ENCODE measurements at places on chromosomes 2 and 18.

DNA sequence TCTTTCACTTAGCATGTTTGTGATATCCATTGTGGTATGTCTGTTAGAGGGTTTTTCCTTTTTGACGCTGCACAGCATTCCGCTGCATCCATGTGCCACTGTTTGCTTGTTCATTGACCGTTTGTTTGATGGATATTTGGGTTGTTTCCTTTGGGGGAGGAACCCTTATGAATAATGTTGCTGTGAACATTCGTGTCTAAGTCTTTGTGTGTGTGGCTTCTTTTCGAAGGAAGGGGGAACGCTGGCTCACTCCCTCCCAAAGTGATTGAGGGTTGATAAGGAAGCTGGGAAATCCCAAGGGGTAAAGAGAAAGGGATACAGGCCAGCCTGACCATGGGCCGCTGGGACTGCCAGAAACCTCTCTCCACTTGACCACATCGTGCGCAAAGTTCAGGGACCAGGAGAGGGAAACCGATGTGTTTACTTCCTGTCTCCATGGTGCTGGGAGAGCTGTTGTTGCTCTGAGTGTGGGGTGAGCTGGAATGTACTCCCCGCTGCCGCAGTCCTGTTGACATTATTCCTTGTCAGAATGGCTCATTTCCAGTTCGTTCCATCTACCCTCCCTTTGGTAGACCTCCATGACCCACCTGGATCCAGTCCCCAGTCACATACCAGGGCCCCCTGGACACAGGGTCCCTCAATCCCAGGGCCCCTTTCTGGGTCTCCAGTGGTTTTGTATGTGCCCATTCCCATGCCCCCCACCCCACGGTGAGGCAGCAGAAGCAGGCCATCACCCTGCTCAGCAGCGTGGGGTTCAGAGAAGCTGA, 39.6 kb downstream of the HS1BP3 start:
- DNase-seq = peak; percentile 32

- DNase-seq = no peak
Measured at GRCh38 chr2:207558079-207558491, 28.3 kb downstream of the CREB1 start.

- DNase-seq = no peak
Measured at GRCh38 chr18:74514860-74515495, 18.8 kb downstream of the CNDP2 start.

- no peak for DNase-seq
Measured at GRCh38 chr2:221410487-221410886, 161.6 kb downstream of the EPHA4 start.

DNA sequence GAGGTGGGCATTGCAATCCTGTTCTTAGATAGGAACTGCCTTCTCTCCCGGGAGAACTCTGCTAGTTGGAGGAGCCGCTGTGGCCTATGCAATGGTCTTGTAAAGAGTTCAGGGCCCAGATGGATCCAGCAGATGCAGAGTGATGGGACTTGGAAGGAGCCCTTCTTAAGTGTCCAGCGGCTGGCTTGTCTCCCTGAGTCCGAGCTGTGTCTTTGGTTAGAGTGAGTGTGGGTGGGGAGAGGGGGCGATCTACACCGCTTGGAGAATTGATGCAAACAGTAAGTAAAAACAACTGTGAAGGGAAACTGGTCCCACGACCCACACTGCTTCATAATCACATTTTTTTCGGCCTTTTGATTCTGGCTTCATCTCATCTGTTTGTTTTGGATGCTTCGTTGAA, 89.8 kb upstream of the CYRIA start:
- no peak for DNase-seq

GRCh38 chr2:220654322-220654721, 917.8 kb downstream of the EPHA4 start:
- no peak for DNase-seq

- no peak for DNase-seq
Measured at GRCh38 chr2:71927757-71928715, 219.6 kb downstream of the CYP26B1 start.

DNA sequence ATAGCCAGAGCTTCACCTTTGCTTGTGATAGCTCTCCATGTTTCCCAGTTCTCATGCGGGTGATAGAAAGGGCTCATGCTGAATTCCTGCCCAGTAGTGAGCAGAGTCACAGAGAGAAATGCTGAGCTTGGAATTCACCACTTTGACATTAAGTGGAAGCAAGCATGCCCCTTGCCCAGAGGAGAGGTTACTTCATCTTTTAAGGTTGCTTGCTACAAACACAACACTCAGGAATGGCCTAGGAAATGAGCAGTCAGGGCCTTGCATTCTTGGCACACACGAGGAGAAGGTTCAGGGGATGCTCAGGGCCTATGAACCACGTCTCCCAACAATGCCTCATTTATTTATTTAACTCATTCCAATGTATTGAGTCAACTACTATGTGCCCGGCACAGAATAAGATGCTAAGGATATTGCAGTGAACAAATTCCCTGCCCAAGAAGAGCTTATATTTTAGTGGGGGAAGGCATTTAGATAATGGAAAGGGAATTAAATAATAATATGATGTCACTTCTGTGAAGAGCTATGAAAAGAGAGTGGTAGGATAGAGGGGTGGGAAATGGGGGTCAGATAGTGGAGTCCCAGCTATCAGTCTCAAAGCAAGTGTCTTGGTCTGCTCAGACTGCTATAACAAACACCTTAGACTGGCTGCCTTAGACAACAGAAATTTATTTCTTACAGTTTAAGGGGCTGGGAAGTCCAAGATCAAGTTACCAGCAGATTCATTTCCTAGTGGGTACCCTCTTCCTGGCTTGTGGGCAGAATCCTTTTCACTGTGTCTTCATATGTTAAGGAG, 42.1 kb downstream of the DDX18 start:
- no peak for DNase-seq

GRCh38 chr2:95297639-95298395, 670 bp downstream of the KCNIP3 start:
- DNase-seq = no peak

GRCh38 chr2:144875290-144875969, 355.5 kb upstream of the ZEB2 start:
- DNase-seq = no peak

GRCh38 chr2:158184556-158185343, 83.1 kb downstream of the UPP2 start:
- DNase-seq = no peak

DNA sequence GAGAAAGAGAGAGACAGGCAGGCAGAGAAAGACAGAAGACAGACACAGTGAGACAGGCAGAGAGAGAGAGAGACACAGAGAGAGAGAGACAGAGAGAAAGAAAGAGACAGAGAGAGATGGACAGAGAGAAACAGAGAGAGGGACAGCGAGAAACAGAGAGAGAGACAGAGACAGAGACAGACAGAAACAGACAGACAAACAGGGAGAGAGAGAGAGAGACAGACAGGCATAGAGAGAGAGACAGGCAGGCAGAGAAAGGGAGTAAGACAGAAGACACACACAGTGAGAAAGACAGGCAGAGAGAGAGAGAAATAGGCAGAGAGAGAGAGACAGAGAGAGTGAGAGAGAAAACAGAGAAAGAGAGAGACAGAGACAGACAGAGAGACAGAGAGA, 105.3 kb upstream of the ANKRD30BL start:
- DNase-seq = no peak

- peak; percentile 43 for DNase-seq
Measured at GRCh38 chr18:13452388-13452811, 233.8 kb downstream of the LDLRAD4 start.

GRCh38 chr2:41709702-41710599, 337.9 kb upstream of the PKDCC start:
- DNase-seq = no peak

- DNase-seq = no peak
Measured at GRCh38 chr18:25019086-25019860, 332.7 kb downstream of the ZNF521 start.

GRCh38 chr2:5530011-5530696, 162.0 kb upstream of the SOX11 start:
- DNase-seq = no peak

- no peak for DNase-seq
Measured at GRCh38 chr18:22367303-22367702, 50.4 kb downstream of the CTAGE1 start.

DNA sequence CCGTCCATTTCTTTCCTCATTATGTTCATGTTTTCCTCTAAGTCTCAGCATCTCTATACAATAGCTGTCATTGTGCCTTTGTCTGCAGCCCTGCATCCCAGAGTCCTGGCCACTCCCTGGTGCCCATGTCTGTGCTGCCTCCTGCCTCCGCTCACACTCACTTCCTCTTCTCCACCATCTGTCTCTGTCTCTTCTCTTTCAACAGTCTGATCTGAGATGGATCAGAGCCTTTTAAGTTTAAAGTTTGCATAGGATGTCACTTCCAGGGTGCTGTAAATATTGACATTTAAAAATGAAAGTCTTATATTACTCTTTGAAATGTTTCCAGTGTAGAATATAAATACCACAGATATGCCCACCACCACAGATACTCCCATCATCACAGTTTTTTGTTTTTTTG, 42.7 kb downstream of the UBE2F start:
- DNase-seq = no peak

DNA sequence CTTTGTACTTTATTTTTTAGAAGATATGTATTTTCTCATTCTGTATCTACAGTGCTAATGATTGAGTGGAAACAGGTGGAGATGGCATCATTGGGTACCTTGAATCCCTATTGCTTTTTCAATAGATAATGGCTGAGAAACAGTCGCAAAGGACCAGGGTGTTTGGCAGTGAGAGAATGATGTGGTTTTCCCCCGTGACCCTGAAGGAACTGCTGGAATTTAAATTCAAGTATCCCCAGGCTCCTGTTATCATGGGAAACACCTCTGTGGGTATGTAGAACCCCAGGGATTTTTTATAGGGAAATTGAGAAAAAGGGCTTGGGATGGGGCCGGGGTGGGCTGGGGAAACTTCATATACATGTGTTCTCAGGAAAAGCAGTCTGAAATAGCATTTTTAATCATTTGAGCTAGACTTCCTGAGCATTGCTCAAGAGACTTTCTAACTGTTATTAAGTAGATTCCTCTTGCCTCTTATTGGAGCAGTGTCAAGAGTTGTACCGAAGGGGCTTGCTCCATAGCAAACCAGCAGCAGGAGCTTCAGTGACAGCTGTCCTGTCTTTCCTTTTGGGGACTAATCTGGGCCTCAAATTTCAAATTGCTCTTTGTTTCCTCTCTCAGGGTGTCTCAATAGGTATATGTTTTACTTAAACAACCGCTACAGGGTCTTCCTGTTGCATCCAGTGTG, 18.9 kb downstream of the AOX1 start:
- DNase-seq = no peak

- DNase-seq = no peak
Measured at GRCh38 chr2:11710210-11710609, 36.2 kb upstream of the LPIN1 start.

DNA sequence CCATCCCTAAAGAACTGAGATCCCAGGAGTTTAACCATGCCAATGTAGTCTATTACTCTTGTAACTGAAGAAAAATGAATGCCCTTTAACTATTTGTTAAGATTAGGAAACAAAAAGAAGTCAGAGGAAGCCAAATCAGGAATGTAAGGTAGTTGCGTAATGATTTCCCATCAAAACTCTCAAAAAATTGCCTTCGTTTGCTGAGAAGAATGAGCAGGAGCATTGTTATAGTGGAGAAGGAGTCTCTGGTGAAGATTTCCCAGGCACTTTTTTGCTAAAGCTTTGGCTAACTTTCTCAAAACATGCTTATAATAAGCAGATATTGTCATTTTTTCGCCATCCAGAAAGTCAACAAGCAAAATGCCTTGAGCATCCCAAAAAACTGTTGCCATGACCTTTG, 224.0 kb upstream of the SIX2 start:
- DNase-seq = no peak

GRCh38 chr2:45119855-45120254, 110.6 kb upstream of the SIX2 start:
- DNase-seq = no peak

- DNase-seq = no peak
Measured at GRCh38 chr2:239249776-239250175, 151.0 kb downstream of the HDAC4 start.

- DNase-seq = no peak
Measured at GRCh38 chr18:22283397-22283796, 114.0 kb downstream of the GATA6 start.

DNA sequence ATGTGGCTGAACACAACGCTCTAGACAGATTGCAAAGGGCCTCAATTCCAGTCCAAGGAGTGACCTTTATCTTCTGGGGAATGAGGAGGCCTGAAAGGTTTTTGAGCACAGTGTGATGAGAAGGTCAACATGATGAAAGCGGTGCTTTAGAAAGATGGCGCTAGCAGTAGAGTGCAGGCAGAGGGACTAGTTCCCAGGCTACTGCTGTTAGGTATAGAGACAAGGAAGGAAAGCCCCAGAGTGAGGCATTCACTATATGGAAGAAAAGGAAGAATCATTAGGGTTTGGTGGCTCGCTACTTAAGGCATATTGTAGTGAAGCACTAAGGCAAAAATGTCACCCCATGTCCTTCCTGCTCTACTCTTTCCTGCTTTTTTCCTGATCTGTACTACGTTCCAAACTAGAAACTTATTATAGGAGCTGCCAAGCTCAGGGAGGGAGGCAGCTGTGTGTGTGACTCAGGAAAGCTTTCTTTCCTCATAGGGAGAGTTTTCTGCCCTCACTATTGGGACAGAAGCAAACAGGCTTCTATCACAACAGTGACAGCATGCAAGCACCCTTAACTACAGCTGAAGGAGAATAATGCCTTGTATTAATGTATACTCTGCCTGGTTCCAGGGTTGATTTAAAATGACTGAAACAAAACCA, 160.8 kb upstream of the CAVIN2 start:
- DNase-seq = no peak

- no peak for DNase-seq
Measured at GRCh38 chr2:217853301-217853881, 149.4 kb downstream of the TNS1 start.

DNA sequence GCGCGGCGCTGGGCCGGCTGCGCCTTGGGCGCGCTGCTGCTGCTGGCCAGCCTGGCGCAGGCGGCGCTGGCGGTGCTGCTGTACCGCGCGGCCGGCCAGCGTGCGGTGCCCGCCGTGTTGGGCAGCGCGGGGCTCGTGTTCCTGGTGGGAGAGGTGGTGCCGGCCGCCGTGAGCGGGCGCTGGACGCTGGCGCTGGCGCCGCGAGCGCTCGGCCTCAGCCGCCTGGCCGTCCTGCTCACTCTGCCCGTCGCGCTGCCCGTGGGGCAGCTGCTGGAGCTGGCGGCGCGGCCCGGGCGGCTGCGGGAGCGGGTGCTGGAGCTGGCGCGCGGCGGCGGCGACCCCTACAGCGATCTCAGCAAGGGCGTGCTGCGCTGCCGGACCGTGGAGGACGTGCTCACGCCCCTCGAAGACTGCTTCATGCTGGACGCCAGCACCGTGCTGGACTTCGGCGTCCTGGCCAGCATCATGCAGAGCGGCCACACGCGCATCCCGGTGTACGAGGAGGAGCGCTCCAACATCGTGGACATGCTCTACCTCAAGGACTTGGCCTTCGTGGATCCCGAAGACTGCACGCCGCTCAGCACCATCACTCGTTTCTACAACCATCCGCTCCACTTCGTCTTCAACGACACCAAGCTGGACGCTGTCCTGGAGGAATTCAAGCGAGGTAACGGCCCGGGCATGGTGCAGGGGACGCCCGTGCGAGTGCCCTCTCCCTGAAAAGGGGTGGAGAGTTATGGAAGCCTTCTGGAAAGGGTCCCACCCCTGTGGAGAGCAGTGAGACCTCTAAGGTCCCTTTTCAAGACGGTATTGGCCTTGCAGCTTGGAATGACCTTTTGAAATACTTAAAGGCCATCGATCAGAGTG, 1.0 kb downstream of the CNNM3 start:
- DNase-seq = no peak

All from spinal cord (tissue), 10 donors.